ENCODE measurements at places on chromosomes 16 and 17. TPM values are rescaled to one million over a fixed set of nuclear protein-coding genes. Genes with fewer than 3 reads are reported as not detected.
A peak's percentile ranks its signal among the peaks of the same experiment; 100 is the strongest.

DNA sequence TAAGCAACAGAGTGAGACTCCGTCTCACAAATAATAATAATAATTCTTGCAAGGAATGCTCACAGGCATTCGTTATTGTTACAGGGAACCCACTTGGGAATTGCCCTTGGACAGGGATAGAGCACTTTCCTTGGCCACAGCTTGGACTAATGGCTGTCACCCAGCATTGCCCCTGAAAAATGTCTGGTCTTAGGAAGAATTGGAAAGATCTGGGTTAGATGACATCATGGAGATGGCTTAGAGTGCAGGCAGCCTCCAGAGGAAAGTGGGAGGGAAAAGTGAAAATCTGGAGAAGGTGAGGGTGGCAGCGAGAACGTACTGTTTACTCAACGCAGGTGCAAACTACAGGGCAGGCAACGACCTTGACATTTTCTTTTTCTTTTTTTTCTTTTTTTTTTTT lies 59.3 kb upstream of the MRTFB start:
- DNase-seq: peak; percentile 60

DNA sequence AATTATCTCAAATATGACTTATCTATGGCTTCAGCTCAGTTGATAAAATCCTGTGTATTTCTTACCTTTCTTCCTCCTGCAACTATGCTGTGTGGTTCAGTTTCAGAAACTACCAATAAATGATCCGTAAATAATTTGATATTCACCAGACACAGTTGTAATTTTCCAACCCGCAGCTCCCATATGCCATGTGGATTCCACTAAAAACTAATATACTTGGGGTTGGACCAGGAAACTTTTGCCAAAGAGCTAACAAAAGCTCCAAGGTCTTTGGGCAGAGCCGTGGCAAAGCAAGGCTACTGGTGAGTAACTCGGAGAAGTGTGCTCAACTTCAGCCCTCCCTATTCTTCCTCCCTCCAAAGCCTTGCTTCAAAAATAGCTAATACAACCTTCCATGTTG lies 2.3 kb upstream of the CHST6 start:
- DNase-seq: no peak

DNA sequence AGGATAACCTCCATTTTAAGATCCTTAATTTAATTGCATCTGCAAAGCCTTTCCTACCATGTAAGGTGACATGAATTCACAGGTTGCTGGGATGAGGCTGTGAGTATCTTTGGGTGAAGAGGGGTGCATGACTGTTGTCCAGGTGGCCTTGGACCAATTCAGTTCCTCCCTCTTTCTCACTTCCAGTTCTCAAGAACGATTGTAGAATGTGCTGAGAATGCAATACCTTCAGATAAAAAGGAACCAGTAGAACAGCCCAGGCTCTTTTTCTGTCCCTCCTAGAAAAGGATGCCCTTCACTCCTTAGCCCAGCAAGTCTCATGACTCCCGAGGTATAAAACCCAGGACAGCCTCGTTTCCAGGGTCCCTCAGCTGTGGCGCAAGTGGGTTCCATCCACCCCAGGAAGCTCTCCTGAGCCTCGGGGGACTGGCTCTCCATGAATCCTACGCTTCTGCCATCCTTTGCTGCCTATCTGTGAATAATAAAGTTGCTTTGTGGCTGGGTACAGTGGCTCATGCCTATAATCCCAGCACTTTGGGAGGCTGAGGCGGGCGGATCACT lies 61.6 kb upstream of the FA2H start:
- DNase-seq: no peak

GRCh38 chr16:22660441-22661160 lies 149.9 kb downstream of the NPIPB5 start:
- DNase-seq: no peak

The KRT9 gene
- not detected for polyA plus RNA-seq

DNA sequence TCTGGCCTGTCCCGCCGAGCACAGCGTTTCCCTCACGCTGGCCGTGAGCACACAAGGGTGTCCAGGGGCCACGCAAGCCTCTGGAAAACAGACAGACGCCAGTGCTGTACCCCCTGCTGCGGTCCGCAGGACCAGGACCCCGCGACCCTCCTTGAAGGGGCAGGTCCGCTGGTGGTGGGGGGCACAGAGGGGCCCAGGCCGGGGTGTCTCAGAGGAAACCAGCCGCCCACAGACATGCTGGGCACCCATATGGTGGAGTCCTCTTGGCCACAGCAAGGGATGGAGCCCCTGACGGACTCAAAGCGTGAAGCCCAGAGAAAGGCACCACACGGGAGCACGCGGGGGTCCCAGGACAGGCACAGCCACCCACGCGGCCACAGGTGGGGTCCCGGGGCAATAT lies 34.4 kb downstream of the METRNL start:
- DNase-seq: peak; percentile 40

GRCh38 chr16:35198223-35199199 lies 1739.1 kb downstream of the TP53TG3F start:
- no peak for DNase-seq

The CLDN7 gene
- 2.9 TPM for polyA plus RNA-seq

GRCh38 chr16:35386619-35387018 lies 1927.2 kb downstream of the TP53TG3F start:
- no peak for DNase-seq

The CDR2L gene
- polyA plus RNA-seq: 13.8 TPM

The TBX2 gene
- 9.5 TPM for polyA plus RNA-seq

- no peak for DNase-seq
Measured at GRCh38 chr17:79374087-79374689, 236.7 kb downstream of the RBFOX3 start.

- peak; percentile 94 for DNase-seq
Measured at GRCh38 chr16:22192261-22193062, 13.6 kb upstream of the EEF2K start.

DNA sequence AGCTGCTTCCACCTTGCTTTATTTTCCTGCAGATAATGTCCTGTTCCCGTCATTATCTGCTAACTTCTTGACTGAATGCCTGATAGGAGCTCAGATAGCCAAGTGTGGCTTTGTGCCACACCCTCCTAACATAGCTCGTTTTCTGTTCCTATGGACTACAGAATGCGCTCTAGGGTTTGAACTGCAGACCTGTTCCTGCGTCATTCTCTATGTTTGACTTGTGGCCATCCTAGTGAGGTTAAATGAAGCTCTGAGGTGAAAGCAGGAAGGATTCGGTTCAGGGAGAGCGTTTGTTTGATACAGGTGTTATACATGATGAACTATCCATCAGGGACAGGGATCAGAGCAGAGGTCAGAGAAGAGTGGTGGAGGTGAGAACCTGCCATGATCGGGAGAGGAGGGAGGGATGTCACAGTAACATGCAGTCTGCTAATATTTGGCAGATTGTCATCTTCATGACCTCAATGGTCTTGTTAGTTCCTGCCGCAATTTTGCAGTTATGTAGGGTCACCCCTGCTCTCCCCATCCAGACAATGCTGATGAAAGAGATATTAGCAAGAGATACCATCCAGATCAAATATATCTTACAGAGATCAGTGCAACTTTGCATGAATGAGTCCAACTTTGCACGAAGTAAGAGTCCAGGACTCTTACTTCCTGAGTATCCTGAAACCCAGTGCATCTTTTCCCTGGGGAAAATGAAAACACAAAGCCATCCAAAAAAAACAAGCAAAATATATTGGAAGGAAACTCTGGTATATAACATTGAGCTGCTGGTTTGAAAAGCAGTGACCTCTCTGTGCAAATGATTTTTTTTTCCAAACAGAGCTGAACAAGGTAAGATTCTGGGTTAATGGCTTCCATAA lies 32.8 kb downstream of the MPHOSPH6 start:
- DNase-seq: no peak

GRCh38 chr17:1810450-1811103 lies 19.1 kb downstream of the SMYD4 start:
- DNase-seq: no peak

The GRB7 gene
- 0.70 TPM for polyA plus RNA-seq

- no peak for DNase-seq
Measured at GRCh38 chr17:72846399-72846798, 246.1 kb downstream of the SLC39A11 start.

GRCh38 chr16:77213542-77214106 lies 14.4 kb downstream of the SYCE1L start:
- DNase-seq: no peak

The KRTAP4-9 gene
- not detected for polyA plus RNA-seq

DNA sequence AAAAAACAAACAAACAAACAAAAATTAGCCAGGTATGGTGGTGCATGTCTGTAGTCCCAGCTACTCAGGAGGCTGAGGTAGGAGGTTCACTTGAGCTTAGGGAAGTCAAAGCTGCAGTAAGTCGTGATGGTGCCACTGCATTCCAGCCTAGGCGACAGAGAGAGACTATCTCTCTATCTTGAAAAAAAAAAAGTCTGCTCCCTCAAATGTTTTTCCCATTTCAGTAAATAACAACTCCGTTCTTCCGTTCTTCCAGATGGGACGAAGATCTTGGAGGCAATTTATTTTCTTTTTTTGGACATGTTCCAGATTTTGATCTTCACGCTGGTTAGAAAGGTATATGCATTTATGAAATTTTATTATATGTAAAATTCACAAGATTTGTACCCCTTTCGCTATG lies 19.0 kb downstream of the ERAL1 start:
- DNase-seq: no peak

DNA sequence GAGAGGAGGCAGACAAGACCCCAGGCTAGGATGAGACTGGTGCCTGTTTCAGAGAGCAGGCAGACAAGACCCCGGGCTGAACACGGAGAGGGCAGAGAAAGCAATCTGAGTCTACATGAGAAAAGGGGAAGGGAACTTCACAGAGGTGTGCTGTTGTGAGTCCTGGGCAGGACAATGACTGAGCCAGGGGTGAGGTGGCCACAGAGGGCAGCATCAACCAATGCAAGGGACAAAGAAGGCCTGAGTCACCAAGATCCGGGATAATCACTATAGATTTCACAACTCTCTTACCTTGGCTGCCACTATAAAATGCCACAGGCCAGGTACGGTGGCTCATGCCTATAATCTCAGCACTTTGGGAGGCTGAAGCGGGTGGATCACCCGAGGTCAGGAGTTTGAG lies 89.0 kb downstream of the SLC39A11 start:
- DNase-seq: no peak

DNA sequence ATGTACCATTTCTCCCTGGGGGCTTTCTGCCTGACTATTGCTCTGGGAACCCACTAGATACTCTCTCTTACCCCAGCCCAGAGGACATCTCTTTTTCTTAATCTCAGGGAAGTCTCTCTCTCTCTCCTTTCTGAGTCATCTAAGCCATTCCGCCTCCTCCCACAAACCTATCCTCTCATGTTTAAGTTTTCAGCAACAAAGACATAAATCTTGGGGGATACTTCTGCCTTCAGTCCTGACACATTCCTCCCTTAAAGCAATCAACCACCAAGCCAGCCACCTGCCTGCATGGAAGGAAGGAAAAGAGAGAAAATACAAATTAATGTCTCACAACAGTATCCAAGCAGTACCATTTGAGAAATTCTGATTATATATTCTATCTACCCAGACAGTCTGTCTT lies 128.8 kb downstream of the HS3ST2 start:
- no peak for DNase-seq

The KRTAP9-3 gene
- not detected for polyA plus RNA-seq

DNA sequence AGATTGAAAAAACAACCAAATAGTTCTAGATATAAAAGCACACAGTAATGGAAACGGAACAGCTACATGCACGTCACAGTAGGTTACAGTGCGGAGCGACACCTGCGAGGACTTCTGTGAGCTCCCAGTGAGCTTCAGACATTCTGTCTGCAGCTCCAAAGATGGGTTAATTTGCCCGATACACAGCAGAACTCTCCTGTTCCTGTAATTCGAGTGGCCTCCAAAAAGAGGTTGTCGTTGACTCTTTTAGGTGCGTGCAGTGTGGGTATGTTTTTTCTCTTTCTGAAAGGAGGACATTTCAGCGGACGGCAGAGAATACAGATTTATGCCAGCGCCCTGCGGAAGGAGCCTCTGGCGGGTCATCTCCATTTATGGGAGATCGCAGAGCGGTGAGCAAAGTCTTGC lies 2.9 kb downstream of the OR1F1 start:
- DNase-seq: no peak

The SLC6A4 gene
- 1.2 TPM for polyA plus RNA-seq

The KRT33B gene
- not detected for polyA plus RNA-seq

The ADAM11 gene
- polyA plus RNA-seq: 21.5 TPM

The SOCS1 gene
- polyA plus RNA-seq: 2.1 TPM

- DNase-seq: no peak
Measured at GRCh38 chr17:12667299-12667958, 1.7 kb downstream of the MYOCD start.

The PRM3 gene
- polyA plus RNA-seq: not detected

The ASB16 gene
- 5.4 TPM for polyA plus RNA-seq

The TMEM235 gene
- not detected for polyA plus RNA-seq

DNA sequence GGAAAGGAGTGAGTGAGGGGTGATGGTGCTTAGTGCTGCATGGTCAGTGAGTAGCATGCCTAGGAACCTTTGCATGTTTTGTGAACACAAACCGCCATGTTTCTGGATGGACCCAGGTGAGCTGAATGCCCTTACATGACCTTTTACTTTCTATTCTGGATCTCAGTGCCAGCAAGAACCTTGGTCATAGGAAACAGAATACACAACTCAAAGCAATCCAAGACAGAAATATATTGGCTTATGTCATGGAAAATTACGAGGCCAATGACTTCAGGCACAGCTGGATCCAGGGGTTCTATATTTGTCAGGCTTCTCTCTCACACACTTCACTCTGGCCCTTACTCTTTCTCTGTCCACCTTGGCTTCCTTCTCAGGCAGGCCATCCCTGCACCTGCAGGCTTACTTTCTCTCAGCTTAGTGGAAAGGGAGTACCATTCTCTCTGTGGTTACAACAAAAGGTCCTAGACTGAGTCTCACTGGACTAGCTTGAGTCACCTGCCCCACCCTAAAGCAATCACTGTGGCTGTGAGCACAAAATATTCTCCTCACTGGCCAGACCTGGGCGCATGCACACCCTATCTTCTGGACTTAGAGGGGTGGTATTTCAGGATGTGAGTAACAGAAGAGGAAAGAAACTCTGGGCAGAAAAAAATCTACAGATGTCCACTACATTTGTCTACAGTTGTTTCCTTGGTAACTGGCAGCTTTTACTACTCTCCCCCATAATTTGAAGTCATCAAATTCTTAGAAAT lies 20.4 kb upstream of the CPNE2 start:
- DNase-seq: no peak

GRCh38 chr17:30208214-30208613 lies 27.3 kb downstream of the SLC6A4 start:
- DNase-seq: no peak

The CETP gene
- polyA plus RNA-seq: 0.34 TPM

DNA sequence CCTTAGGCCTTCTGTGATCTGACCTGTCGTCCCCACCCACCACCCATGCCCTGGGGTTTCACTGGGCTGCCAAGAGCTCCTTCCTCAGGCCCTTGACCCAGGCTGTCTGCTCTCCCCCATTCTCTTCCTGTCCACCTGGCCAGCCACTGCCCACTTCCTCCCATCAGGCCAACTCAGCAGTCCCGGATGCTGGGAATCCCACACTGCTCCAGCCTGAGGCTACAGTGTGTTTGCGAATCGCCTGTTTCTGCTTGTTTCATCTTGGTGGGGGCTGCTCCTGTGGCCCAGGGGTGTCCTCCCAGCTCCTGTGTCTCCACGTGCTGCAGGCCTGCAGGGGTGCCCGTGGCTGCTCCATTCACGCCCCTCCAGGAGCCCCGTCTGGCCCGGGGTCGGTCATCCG lies 839 bp upstream of the METRN start:
- no peak for DNase-seq

The MYH13 gene
- polyA plus RNA-seq: not detected

Measured in right cardiac atrium (tissue), 5 donors.